T1000 (cell line): ENCODE measurements at places on chromosomes 13 and 19.

DNA sequence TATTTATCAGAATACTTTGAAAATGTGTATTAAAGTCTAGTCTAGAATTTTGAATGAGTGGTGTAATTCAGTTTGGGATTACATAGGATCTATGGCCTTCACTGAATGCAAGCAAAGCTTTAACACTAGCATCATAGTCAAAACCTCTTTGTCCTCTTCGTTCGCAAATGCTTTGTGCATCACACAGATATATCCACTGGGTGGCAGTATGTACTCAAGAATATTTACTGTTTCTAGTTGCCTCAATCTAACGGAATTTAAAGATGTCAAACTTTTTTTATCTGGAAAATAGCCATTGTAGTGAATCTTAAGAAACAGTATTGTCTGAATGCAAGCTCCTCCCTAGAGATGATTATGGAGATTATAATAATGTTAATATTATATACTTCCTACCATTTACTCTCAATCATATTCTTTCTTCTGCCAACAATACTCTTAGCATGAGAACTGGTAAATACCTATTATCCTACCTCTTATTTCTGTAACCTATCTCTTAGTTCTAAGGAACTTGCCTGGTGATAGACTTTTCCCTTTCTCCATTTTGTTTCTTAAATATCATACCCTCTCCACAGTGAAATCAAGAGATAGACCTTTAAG is 25.8 kb downstream of the LACC1 start:
- no peak for DNase-seq

DNA sequence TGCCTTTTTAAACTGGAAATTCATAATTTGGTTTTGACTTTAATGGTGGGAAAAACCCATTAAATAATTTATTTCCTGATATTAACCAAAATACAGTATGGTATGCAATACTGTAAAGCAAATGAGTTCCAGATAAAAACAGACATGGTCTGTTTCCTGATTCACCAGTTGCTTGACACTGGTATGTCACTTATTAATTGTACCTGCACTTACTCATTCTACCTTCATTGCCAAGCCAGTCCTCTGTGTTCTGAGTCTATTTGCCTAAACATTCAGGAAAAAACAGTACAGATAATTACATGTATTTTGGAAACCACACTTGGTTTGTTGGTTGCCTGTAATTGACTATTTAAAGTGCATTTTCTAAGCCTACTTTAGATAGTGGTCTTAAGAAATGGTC is 159.3 kb downstream of the TNFRSF19 start:
- DNase-seq, result no peak

DNA sequence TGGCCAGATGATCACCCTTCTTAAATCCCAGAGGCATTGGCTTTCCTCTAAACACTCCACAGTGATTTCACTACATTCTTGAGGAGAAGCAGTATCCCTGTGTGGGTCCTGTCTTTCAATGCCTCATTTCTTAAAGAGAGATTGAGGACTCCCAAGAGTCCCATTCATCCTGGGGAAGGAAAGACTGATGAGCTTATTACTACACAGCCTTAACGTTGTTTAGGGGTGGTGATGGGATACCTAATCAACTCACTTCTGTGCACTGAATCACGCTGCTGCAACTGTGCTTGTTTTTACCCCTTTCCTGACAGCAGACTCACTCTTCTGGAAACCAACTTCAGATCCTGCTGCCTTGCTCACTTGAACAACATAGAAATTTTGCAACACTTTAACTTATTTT is 203.1 kb downstream of the RGCC start:
- DNase-seq, result no peak

GRCh38 chr19:7989071-7989575 is 16.3 kb downstream of the ELAVL1 start:
- DNase-seq, result no peak
